ENCODE measurements at places on chromosomes 6 and 20.

GRCh38 chr6:132466952-132467351 is 46.0 kb downstream of the STX7 start:
- no peak for DNase-seq

GRCh38 chr6:5537967-5538366 is 276.7 kb downstream of the FARS2 start:
- no peak for DNase-seq

- DNase-seq = no peak
Measured at GRCh38 chr20:25022680-25023079, 30.1 kb upstream of the APMAP start.

DNA sequence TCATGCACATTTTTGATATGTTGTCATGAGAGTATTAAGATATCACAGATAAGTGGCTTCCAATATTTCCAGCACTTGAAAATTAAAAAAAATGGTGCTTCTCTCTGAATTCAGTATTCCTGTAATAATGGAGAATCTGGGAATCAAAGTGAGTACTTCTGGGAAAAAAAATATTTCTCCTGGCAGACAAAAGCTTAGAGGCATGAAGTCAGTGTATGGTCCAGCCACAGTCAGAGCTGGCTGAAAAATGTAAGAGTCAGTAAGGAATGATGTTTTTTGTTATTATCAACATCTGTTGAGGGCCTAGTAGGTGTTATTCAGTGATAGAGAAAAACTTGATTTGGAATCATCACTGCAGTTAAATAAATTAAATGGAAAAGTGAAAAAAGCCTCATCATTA is 3.2 kb upstream of the RFPL4B start:
- DNase-seq = no peak

DNA sequence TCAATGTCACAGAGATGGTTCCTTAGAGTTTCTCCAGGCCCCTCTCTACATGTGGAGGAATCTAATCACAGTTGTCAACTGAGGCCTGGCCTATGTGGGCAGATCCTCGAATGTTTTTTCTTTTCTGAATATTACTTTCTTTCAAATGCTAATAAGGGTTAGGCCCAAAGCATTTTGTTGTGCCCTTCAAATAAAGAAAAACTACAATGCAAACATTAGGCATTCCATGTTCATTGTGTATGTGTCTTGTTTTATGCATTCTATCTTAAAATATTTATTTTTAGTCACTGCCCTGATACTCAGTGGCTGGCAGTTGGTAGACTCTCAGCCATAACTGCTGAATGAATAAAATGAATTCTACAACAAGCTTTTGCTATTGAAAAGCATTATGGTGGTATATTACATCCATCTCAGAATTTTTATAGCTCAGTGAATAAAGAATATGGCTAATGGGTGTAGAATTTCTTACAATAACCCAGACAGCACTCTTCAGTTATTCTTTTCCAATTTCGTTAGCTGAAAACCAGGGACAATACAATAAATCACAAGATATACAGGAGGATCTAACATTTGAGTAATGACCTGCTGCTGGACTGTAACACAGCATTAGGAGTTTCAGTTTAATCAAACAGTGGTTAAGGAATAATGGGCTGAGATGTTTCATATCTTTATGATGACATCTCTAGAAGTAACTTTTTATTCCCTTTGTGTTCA is 28.3 kb downstream of the RGS17 start:
- no peak for DNase-seq

GRCh38 chr6:131909408-131910218 is 41.6 kb downstream of the CCN2 start:
- DNase-seq = peak; percentile 78

GRCh38 chr20:3021327-3021726 is 22.1 kb upstream of the GNRH2 start:
- no peak for DNase-seq

DNA sequence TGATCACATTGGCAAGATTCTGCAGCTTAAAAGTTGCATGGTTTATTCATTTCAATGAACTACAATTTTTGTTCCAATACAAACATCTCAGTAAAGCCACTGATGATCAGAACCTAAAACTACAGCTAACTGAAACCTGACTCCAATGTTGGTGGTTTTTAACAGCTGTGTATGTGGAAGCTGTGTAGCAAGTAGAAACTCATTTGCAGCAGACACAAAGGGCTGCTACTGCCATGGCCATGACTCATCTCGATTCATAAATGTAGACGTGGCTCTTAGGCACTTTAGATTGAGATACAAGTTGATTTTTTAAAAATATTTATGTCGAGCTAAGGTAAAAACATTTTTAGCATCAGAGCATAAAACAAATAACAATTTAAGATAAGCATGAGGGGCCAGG is 19.5 kb upstream of the MAP3K4 start:
- no peak for DNase-seq

GRCh38 chr6:30073489-30074235 is 1.9 kb downstream of the RNF39 start:
- no peak for DNase-seq

- no peak for DNase-seq
Measured at GRCh38 chr6:78875505-78875904, 8.2 kb downstream of the IRAK1BP1 start.

GRCh38 chr6:146697921-146698320 is 99.1 kb downstream of the ADGB start:
- no peak for DNase-seq

DNA sequence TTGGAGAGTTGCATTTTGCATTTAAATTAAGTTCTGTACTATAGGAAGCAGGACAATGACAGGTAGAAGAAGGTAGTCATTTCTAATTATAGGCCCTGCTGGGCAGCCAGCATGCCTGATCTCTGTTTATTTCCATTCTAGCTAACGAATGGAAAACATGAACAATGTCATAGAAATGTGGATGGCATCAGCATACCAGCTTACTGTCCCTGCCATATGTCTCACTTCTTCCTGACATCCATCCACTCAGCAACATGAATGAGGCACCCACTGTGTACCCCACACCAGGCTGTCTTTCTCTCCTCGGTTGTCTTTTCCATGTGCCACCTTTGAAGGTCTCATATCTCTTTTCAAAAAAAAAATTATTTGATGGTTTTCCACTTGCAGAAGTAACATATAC is 11.1 kb downstream of the ADTRP start:
- DNase-seq = no peak

DNA sequence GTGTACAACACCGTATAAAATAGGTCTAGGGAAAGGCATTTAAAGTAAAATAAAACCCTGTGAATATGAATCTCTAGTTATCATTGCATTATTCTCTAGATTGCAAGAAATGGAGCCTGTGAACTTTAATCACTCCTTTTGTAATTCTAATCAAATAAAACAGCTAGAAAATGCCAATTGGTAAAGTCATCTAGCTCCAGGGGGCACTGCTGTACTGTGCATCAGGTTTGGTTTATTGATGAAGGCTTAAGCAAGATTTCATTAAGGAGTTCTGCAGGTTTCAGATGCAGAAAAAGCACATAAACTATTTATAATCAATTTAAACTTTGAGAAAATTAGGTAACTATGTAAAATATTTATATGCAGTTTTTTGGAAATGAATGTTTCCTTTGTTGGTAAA is 645.0 kb downstream of the PHF3 start:
- peak; percentile 23 for DNase-seq

DNA sequence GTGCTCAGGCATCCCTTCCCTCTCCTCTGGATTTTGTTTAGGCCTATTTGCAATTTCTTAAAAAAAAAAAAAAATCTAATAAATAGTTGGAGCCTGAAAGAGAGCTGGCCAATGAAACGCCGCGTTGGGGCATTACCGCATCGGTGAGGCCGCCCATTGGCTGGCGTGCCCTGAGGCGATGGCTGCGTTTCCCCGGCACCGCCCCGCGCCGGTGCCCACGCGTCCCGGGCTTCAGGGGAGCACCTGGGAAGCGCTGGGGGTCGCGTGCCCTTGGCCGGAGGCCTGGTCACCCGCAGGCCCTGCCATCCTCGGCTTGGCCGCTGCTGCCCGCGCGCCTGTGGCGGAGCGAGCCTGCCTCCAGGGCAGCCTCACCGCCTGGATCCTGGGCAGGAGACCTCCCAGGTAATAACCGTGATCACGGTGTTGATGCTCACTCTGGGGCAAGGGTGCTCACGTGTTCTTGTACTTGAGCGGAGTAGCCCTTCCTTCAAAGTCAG is 155.4 kb downstream of the NRN1 start:
- DNase-seq = no peak

GRCh38 chr6:43413002-43413401 is 14.3 kb upstream of the ABCC10 start:
- no peak for DNase-seq

DNA sequence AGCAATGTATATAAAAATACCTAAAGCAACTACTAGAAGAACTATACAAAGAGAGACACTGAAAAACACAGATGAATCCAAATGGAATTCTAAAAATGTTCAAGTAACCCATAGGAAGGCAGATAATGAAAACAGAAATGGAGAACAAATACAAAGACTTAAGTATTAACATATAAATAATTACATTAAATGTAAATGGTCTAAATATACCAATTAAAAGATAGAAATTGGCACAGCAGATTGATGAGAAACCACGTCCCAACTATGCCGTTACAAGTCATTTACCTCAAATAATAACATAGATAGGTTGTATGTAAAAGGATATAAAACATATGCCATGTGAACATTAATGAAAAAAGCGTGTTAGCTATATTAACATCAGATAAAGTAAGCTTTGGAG is 40.1 kb downstream of the CEP85L start:
- DNase-seq = no peak

DNA sequence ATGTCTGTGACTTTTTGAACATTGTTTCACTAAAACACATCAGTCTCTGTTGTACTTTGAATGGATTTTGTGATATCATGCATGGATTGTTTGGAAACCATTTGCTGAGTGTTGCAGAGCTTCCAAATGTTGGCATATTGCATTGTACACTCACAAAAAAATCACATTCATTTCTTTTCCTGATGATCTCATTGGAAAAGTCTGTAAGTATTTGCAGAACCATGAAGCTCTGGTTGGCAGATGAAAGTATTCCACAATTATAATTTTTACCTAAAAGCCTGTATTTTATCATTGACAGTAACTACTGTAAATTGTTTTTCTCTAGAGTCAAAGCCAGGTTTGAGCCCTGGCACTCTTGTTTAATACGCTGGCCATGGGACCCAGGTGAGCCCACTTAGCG is 42.1 kb downstream of the VAPB start:
- no peak for DNase-seq

- no peak for DNase-seq
Measured at GRCh38 chr6:110002676-110003075, 24.6 kb downstream of the GPR6 start.

DNA sequence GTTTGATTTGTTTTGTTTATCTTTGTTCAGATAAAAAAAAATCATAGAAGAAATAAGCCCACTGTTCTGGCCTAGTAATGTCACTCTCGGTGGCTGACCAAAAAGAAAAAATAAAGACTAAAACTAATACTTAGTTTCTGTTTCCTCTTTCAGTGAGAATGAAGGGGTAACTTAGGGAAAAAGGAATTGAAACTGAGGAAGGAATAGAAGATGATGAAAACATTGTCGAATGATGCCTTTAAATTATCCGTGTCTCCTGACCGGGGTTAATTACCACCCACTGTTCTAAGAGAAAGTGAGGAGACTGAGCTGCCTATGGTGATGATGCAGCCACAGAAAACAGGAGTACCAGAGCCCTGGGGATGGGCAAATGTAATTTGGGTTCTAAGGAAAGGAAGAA is 73.1 kb downstream of the PTCHD4 start:
- DNase-seq = no peak
